ENCODE measurements at places on chromosomes 3 and 15.

- DNase-seq = no peak
Observed at GRCh38 chr3:186514296-186515002, 29.7 kb downstream of the CRYGS start.

- DNase-seq = peak; percentile 91
Observed at GRCh38 chr15:66803182-66803729, 101.2 kb downstream of the SMAD6 start.

- DNase-seq = no peak
Observed at GRCh38 chr3:100150473-100150872, 36.2 kb upstream of the FILIP1L start.

DNA sequence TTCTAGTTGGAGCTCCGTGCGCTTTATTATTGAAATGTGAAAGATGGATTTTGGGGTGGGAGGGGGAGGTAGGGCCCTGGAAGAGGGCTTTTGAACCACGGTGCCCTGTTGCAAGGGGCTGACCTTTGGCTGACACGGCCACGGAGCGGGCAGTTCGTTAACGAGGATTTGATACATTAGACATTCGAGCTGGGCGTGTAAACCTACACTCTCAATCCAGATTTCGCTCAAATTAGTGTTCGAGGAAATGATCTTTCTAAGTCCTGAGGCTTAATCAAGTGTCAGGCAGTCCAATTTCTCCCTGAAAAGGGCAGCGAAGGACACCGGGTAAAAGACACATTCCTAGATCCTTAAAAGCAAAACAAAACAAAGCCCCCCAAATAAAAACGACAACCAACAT lies 13.0 kb downstream of the ZIC1 start:
- DNase-seq = no peak

GRCh38 chr3:55698831-55699230 lies 211.7 kb upstream of the WNT5A start:
- no peak for DNase-seq

DNA sequence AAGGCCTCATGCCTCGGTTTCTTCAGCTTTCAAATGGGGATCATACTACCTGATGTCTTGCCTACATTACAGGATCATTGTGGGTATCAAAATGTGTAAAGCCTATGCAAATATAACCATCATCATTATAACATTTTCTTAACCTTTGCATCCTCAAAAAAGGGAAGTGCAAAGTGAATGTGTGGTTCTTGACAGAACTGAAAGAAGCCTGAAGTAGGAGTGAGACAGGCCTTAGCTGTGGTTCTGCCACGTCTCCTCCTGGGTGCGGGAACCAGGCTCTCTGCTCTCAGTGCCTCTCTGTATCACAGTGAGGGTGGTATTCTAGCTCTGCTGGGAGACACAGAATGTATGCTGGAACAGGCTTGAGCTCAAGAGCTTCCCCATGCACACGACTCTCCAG lies 316.9 kb upstream of the ICE2 start:
- no peak for DNase-seq

- no peak for DNase-seq
Observed at GRCh38 chr3:4821975-4822374, 157.3 kb upstream of the BHLHE40 start.

GRCh38 chr3:112904786-112905185 lies 58.1 kb upstream of the CD200R1L start:
- no peak for DNase-seq

GRCh38 chr3:84987706-84988504 lies 29.1 kb downstream of the CADM2 start:
- DNase-seq = no peak

GRCh38 chr3:129058441-129059200 lies 2.0 kb upstream of the GP9 start:
- no peak for DNase-seq

GRCh38 chr3:85781806-85782205 lies 823.0 kb downstream of the CADM2 start:
- DNase-seq = no peak

GRCh38 chr15:78168608-78169007 lies 19.4 kb downstream of the IDH3A start:
- DNase-seq = no peak

GRCh38 chr3:56118968-56119367 lies 349.3 kb downstream of the ERC2 start:
- DNase-seq = no peak

DNA sequence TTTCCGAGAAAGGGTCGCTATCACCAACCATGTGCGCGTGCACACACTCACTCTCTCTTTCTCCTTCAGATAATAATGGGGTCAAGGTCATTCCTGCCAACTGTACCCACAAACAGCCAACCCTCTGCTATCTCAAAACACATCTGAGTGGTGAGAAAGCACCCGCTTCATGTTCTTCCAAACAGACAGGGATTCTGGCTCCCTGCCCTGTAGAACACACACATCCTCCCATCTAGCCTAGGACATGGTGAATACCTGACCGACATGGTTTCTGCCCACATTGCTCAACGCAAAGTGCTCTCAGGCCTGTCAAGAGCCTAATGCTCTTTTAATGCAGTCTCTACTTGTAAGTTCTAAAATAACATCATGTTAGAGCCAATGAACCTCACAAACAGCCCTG lies 302.2 kb downstream of the FOXP1 start:
- DNase-seq = no peak

DNA sequence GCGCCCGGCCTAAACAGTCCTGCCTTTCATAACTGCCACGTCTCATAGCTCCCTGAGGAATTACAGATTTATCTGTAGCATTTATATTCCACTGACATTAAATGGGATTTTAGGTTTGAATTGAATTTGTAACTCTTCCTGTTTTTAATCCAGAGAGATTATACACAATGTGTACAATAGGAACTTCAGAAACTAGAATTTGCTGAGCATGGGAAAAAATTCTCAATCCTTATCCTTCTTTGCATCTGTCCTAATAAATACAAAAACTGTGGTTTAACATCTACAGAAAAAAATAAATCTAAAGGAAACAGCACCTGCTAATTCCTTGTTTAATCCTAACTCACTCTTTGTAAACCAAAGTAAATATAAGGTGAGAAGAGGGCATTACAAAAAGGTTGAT lies 2.2 kb downstream of the NEK11 start:
- no peak for DNase-seq

DNA sequence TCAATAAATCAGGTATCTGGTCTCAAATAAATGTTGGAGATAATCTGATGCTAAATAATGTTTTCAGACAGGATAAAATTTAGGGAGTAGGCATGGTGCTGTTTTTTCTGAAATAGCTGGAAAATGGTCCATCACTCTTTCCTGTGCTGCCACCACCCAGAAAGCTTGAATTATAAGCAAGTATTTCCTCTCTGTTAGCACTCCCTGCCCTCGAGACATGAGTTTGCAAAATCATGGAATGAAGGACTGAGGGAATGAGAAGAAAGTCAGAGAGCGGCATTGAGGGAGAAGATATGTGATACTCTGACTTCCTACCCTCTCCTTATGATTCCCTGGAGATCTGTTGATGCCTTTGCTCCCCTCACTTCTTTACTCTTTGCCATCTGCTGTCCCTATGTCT lies 1095.7 kb downstream of the IGSF11 start:
- no peak for DNase-seq

DNA sequence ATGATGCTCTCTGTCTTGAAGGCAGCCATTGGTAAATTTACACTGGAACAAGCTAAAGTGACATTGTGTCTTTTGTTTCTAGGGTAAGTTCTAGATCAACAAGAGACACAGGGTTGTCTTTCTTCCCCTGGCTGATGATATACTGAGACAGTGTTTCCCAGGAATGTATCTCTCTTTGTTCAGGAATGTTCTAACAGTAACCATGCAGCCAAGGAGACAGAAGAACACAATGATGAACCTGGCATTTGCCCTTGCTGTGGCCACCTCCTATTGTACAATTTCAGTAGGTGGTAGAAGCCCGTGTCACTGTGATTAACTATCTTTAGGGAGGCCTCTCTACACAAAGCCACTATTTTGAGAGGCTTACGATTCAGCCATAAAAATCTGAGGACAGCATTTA lies 130.7 kb downstream of the LRTM1 start:
- no peak for DNase-seq

- no peak for DNase-seq
Observed at GRCh38 chr3:133113927-133114597, 75.9 kb downstream of the TMEM108 start.

GRCh38 chr15:57683481-57683880 lies 23.0 kb upstream of the POLR2M start:
- no peak for DNase-seq

- no peak for DNase-seq
Observed at GRCh38 chr3:36862076-36862755, 82.6 kb downstream of the TRANK1 start.

GRCh38 chr15:59689626-59690236 lies 611 bp upstream of the BNIP2 start:
- DNase-seq = no peak

DNA sequence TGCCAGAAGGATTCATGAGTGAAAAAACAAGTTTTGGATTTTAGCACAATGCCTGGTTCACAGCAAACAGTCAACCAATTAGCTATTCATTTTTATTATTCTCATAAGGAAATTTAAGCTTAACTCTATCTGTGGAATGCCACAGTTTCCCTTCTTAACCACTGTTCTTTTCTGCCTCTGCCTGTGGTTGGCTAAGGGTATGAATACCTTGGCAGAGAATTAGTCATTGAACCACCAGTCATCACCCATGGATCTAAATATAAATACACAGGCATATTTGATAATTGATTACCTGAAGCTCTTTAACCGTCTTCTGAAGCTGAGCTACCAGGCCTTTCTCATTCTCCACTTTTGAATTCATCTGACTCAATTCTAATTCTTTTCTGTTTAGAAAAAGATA lies 79.9 kb downstream of the MYH15 start:
- no peak for DNase-seq

DNA sequence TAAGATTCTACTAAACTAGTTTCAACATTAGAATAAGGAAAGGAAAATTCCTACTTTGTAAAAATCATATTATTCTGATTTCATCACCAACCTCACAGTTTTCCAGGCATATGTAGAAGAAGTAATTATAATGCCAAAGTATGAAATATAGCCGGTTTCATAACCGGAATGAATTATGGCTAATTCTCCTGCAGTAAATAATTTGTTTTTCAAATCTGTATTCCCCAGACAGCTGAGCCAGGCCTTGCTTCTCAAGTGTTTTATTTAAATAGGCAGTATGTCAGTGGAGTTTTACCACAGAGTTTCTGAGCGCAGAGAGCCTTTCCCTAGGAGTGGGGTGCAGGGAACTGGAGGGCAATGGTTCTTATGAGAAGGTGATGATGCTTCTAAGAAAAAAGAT lies 8.7 kb upstream of the CPA3 start:
- DNase-seq = no peak

GRCh38 chr3:194768586-194768985 lies 82.9 kb downstream of the FAM43A start:
- DNase-seq = no peak

GRCh38 chr3:123229145-123229544 lies 27.4 kb downstream of the SEC22A start:
- DNase-seq = no peak

DNA sequence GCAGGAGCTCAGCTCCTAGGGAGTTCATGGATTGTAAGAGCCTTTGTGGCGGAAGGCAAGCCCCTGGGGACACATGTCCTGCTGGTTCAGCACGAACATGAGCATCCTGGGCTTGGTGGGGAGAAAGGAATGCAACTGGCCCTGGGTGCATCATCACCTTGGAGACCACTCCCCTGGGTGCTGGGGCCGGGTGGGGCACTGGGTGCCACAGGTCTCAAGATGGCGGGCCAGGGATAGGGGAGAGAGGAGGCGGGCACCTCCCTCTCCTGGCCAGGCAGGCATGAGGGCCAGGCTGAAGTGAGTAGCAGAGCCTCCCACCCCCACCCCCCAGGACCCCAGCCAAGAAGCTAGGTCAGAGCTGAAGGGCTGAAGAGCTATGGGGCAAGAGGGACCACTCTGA lies 768 bp downstream of the PCBP4 start:
- no peak for DNase-seq

- DNase-seq = no peak
Observed at GRCh38 chr3:149292666-149293065, 40.8 kb downstream of the TM4SF18 start.

- no peak for DNase-seq
Observed at GRCh38 chr3:134622806-134623365, 27.9 kb downstream of the KY start.

DNA sequence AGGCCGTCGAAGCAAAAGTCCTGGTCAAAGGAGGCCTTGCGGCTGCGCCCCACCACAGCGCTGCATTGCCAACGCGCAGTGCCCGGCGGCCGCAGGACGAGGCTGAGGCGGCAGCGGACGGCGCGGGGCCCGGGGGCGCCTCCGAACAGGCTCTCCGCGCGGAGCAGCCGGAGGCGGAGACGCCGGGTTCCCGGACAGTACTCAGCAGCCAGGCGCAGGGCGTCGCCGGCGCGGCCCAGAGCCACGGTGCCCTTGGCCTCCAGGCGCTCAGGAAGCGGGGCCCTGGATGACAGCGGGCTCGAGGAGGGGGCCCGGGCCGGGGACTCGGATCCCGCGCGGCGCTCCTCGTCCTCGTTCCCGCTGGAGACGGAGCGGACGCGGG lies 1.1 kb downstream of the C2CD4B start:
- DNase-seq = no peak

- DNase-seq = no peak
Observed at GRCh38 chr3:172148702-172149565, 109.6 kb downstream of the FNDC3B start.

DNA sequence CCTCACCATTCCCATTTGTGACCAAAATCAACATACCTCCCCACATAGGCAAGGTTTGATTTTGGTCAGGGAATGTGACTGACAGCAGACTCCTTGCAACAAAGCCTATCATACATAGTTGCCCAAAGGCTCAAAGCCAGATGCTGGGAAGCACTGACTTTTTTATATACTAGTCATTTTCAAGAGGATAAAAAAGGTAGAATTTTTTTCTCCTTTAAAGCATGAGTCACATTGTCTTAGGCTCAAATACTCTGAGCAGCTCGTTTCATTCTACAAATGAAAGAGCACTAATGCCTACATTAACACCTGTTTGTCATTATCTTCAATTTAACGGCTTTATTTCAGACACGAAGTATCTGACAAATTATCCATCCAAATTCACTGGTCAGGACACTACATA lies 36.2 kb downstream of the ICE2 start:
- DNase-seq = no peak

DNA sequence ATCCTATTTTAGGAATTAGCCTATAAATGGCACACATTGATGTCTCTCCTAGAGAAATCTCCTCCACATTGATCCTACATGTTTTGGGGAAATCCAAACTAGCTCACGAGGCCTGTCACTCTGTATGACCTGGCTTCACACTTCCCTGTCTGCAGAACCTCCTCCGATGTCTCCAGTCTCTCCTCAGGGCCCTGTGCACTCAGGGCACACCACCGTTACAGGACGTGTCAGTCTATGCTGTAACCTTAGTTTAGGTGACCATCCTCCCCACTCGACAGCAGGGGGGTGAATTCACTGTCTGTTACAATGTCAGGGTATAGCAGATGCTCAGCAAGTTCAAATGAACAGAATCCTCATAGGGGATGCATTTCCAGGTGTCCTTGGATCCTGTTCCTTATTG lies 249.1 kb downstream of the OCA2 start:
- DNase-seq = no peak

- no peak for DNase-seq
Observed at GRCh38 chr3:140902791-140903190, 38.8 kb upstream of the SLC25A36 start.

Data from non-pigmented ciliary epithelial cell (primary cell).